ENCODE measurements at places on chromosomes 4 and X.

DNA sequence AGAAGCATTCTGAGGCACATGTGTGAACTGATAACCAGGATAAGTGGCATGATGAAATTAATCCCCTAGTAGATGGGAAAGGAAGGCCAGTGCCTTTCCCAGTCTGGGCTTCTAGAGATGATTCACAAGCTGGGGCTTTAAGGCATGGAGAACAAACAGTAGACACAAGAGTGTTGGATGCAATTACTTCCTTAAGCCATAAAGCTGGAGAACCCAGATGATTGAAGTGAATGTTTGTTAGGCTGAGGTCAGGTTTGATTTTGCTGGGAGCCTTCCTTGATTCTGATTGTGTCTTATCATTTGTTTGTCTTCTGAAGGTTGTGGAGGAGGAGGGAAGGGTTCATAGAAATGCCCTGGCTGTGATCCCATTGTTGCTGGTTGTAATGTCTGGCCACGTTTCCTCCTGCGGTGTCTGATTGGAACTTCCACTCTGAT is 125.2 kb downstream of the NHS start:
- DNase-seq, result no peak

GRCh38 chr4:26524011-26524410 is 33.7 kb upstream of the CCKAR start:
- DNase-seq, result no peak

- no peak for DNase-seq
Observed at GRCh38 chr4:1116838-1117237, 3.5 kb upstream of the RNF212 start.

GRCh38 chr4:172232966-172233365 is 419.8 kb downstream of the GALNTL6 start:
- DNase-seq, result no peak

DNA sequence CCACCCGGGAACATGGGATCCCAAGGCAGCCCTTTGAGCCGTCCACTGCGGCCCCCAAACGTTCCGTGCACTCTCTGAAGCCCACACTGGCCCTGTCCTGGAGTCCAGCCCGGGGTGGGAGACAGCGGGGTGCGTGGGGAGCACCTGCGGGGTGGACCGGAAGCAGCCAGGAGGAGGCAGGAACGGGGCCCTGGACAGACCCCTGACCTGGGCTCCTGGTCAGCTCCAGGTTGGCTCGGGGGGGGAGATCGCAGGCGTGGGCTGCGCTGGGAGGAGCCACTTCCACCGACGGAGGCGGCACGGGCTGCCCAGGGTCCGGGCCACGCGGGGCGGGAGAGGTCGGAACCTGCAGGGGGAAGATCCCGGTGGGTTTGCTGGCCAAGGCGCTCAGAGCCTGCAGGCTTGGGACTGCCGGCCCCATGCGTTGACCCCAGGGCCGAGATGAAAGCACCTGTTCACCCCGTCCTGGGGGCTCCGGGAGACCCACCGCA is 5.7 kb upstream of the PLCXD1 start:
- no peak for DNase-seq

DNA sequence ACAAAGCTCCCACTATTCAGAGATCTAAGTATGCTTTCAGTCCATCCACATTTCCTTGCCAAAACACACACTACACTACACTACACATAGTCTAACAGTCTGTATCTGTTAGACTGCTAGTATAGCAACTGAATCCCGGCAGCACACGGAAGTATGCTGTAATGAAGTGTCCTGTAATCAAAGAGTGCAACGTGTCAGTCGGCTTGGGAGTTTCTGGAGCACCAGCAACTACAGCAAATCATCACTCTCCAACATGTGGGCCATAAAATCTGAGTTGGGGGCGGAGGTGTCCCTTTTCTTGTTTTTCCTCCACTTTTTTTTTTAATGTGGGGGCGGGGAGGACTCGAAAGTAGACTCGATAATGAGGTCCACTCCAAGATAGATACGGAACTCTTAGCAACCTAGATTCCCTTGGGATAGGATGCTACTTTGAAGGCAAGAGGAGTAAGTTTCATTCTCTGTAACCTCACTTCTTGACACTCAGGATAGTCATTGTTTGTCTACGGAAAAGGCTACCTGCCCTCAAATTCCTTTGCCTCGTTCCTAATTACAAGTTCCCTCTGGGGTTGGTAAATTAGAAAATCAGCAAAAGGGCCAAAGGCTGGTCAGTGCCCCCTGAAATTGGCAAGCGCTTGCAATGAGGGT is 722 bp downstream of the SLC10A7 start:
- no peak for DNase-seq

GRCh38 chrX:142036116-142036515 is 132.4 kb downstream of the MAGEC1 start:
- no peak for DNase-seq

GRCh38 chr4:78885598-78885997 is 53.6 kb downstream of the PAQR3 start:
- no peak for DNase-seq

- no peak for DNase-seq
Observed at GRCh38 chr4:118732591-118733330, 47.6 kb downstream of the METTL14 start.

- DNase-seq, result no peak
Observed at GRCh38 chrX:130851569-130851968, 51.4 kb downstream of the ENOX2 start.

- no peak for DNase-seq
Observed at GRCh38 chrX:117376460-117376859, 740.1 kb downstream of the KLHL13 start.

Measured in activated gamma-delta T cell treated with anti-CD3 and anti-CD28 coated beads, Interleukin-2, amount 50 U/mL, for 16 hours (primary cell).